ENCODE measurements at places on chromosomes 2 and 18.

DNA sequence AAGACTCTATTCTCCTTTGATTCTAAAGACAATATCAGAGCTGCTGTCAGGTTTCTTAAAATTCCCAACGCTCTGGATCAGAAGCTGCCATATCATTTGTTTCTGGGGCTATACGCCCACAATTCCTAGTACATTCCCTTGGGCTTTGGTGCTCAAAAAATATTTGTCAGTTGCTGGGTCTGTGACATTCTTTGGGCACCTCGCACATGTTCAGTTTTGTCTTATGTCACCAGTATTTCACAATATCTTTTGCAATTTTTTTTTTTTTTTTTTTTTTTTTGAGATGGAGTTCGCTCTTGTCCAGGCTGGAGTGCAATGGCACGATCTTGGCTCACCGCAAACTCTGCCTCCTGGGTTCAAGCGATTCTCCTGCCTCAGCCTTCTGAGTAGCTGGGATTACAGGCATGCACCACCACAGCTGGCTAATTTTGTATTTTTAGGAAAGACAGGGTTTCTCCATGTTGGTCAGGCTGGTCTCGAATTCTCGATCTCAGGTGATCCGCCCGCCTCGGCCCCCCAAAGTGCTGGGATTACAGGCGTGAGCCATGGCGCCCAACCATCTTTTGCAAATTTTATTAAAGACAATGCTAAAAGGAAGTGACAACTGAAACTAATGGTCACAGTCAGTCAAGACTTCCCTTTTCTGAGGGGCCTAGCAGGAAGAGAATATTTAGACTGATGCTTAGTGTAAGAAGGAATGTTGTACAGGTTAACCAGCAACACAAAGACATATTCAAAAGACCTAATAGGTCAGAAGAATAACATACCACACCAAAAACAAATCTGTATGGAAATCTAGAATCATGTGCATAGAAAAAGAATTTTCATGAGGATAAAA lies 6.8 kb downstream of the ZNF397 start:
- no peak for DNase-seq

GRCh38 chr18:50682852-50683251 lies 123.0 kb downstream of the MAPK4 start:
- DNase-seq, result no peak

- peak; percentile 83 for DNase-seq
These were observed at the start of gene TFPI for GRCh38 chr2:187554011-187554703. TSS of gene TFPI (minus strand) at chr2:187554435. CDS start at chr2:187503768, 50,667 bp downstream.

DNA sequence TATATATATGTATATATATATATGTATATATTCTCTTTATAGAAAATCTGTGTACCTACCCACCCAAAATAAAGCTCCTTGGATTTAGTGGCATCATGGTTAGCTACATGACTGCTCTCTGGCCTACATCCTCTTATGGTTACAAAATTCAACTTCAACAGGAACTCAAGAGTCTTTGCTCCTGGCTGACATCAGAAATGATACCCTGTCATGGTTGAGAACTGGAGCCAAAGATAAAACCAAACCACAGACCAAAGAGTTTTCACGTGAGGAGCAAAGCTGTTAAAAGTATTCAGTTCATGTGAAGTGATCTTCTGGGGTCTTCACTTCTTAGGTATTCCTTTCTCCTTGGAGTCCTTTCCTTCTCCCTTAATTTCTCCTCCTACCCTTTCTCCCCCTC lies 476.3 kb downstream of the SOX11 start:
- no peak for DNase-seq

DNA sequence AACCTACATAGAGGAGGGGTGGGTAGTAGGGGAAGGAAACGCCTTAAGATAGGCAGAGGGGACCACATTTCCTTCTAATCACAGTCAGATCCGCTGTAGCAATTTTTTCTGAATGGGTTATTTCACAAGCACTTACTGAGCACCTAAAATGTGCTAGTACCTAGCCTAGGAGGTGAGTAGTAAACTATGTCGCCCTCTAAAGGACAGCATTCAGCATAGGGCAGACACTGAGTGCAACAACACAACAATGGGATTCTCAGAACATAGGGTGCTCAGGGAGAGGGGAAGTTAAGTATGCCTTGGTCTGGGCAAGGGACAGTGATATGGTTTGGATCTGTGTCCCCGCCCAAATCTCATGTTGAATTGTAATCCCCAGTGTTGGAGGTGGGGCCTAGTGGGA lies 166.1 kb upstream of the RAB6C start:
- DNase-seq, result no peak

GRCh38 chr2:229566370-229566769 lies 148.0 kb downstream of the DNER start:
- DNase-seq, result no peak
